HL-60 (cell line): ENCODE measurements at places on chromosomes 7 and 10.
A peak's percentile ranks its signal among the peaks of the same experiment; 100 is the strongest.

GRCh38 chr10:23174977-23175512, 17.1 kb upstream of the PTF1A start:
- no peak for DNase-seq

DNA sequence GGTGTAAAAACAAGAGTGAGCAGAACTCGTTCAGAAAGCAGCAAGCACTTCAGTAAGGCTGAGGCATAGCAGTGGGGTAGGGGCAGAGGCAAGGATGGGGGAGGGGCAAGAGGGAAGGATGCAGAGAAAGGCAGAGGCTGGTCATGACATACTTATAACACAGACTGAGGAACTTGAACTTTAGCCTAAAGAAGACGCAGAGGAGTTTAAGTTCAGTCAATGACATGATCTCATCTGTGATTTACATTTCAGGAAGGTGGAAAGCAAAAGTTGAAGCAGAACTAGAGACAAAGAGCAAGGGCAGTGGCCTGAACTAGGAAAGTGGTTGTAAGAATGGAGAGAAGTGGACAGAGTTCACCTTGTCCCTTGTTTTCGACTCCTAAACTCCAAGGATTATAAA, 15.8 kb downstream of the MACC1 start:
- peak; percentile 40 for DNase-seq

DNA sequence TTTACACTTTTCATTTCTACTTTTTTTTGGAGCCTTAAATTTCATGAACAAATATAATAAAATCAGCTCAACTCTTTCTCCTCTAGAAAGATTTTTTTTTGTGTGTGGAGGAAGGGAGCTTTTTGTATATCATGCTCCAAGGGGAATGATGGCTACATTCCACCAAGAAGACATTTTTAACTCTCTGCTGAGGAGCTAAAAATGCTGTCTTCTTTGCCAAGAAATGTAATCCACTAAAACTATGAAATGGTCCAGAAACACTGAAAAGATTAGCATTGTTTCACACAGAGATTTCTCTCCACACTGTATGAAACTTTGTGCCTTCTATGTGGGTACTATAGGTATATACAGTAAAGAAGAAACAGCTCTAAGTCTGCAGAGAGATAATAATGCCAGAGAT, 74.1 kb upstream of the ANK3 start:
- DNase-seq: no peak

- DNase-seq: no peak
These were observed 575.6 kb upstream of the MKI67 start for GRCh38 chr10:128701837-128702236.

GRCh38 chr10:116809483-116810119, 39.7 kb upstream of the ENO4 start:
- no peak for DNase-seq

DNA sequence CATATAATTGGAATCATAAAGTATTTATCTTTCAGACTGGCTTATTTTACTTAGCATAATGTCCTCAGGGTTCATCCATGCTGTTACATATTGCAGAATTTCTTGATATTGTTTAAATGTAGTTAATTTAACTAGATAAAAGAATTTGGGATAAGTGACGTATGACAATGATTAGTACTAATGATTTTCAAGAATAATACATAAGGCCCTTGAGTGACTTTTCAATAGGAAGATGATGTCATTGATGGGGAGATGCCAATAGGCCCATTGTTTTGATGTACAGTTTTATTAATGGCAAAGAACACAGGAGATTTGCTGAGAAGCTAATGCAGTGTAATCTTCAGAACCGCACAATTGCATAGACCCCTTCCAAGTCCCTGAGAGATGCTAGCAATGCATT, 537.4 kb upstream of the PHF14 start:
- no peak for DNase-seq

GRCh38 chr10:127017541-127018297, 112.5 kb downstream of the DOCK1 start:
- DNase-seq: no peak

- no peak for DNase-seq
These were observed 71.1 kb downstream of the DIP2C start for GRCh38 chr10:618229-618989.

- no peak for DNase-seq
These were observed 50.2 kb downstream of the LOXL4 start for GRCh38 chr10:98217801-98218200.

- no peak for DNase-seq
These were observed 270.3 kb downstream of the RNLS start for GRCh38 chr10:88312855-88313254.

- DNase-seq: peak; percentile 22
These were observed 407.7 kb downstream of the PARD3 start for GRCh38 chr10:34407324-34407805.
